ENCODE measurements at places on chromosomes 5 and 9.
A peak's percentile ranks its signal among the peaks of the same experiment; 100 is the strongest.

DNA sequence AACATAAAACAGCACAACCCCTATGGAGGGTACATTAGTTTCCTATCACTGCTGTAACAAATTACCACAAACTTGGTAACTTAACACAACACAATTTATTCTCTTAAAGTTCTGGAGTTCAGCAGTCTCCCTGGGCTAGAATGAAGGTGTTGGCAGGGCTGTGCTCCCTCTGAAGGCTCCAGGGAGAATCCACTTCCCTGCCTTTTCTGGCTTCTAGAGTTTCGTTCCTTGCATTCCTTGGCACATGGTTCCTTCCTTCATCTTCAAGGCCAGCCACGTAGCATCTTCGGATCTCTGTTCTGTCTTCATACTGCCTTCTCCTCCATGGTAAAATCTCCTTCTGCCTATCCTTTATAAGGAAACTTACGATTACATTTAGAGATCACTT is 25.0 kb upstream of the GSN start:
- no peak for DNase-seq

- DNase-seq, result no peak
These were observed 61.4 kb upstream of the GLRX start for GRCh38 chr5:95884017-95884325.

GRCh38 chr9:69370430-69370829 is 45.4 kb downstream of the ENTREP1 start:
- no peak for DNase-seq

GRCh38 chr5:60066502-60066901 is 173.0 kb upstream of the PDE4D start:
- no peak for DNase-seq

GRCh38 chr9:137589441-137590122 is 730 bp downstream of the ZMYND19 start:
- DNase-seq, result no peak

- no peak for DNase-seq
These were observed 110.5 kb upstream of the EQTN start for GRCh38 chr9:27407491-27407890.

- no peak for DNase-seq
These were observed 246.6 kb upstream of the CCNG1 start for GRCh38 chr5:163190784-163191183.

- DNase-seq, result no peak
These were observed 109.6 kb downstream of the FGF18 start for GRCh38 chr5:171528865-171529614.

DNA sequence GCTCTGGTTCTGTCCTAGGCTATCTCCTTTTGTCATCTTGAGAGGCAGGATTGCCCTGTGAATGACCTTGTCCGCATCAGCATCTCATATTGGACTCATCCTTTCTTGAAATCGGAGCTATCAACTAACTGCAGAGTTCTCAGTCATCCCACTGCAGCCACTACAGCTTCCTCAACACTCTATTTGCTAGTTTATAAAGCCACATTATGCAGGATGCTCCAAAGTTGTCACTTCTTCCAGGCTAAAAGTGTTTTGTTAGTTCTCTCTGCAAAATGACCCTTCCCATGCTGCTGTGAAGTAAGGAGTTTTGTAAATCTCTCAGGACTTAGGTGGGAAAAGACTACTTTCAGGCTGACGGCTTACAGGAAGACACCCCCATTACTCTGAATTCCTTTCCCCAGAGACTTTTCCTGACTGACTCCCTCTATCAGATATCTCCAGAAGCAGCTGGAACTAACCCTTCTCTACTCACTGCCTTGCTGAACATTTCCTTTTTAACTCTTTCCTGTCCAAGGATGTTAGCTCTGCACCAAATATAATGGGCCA is 257.6 kb downstream of the NFIB start:
- no peak for DNase-seq

- DNase-seq, result no peak
These were observed 230.5 kb downstream of the SLIT3 start for GRCh38 chr5:169070413-169070812.

- DNase-seq, result no peak
These were observed 10.3 kb upstream of the LAMC3 start for GRCh38 chr9:130998597-130999244.

DNA sequence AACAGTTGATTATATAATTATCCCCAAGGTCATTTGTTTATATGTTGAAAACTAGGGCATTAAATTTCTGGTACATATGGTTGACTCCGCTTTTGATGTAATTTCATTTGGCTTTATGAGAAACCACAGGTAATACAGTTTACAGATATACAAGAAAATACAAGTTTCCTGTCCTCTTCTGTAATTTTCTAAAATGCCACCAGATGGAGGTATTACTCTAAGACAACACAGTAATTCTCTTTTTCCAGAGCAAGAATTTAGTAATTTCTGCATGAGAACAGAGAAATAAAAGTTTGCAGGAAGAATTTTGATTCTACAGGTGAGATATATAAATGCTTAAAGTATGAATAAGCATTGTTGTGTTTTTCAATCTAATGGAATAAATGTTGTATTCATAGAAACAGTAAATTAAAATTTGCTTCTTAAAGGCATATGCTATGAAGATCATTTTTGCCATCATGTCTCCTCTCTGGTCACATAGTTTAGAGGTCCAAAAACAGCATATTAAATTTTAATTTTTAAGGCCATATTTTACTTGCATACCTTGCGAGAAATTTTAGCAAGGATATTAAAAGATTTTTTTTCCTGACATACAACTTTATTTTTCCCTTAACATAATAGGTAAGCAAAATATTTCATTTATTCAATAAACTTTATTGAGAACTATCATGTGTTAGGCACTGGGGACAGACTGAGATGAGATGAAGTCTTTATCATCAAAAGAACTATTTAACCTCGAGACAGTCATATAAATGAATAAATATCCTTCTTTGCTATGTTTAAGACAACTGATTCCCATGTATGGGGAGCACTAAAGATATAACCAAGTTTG is 22.7 kb downstream of the CHD1 start:
- no peak for DNase-seq

GRCh38 chr5:61659221-61659696 is 327.2 kb downstream of the ZSWIM6 start:
- DNase-seq, result no peak

GRCh38 chr5:78245136-78245535 is 49.4 kb downstream of the AP3B1 start:
- DNase-seq, result no peak

- DNase-seq, result no peak
These were observed 23.5 kb downstream of the IL7R start for GRCh38 chr5:35880156-35880555.

- no peak for DNase-seq
These were observed 15.0 kb downstream of the FGD3 start for GRCh38 chr9:92962303-92962649.

DNA sequence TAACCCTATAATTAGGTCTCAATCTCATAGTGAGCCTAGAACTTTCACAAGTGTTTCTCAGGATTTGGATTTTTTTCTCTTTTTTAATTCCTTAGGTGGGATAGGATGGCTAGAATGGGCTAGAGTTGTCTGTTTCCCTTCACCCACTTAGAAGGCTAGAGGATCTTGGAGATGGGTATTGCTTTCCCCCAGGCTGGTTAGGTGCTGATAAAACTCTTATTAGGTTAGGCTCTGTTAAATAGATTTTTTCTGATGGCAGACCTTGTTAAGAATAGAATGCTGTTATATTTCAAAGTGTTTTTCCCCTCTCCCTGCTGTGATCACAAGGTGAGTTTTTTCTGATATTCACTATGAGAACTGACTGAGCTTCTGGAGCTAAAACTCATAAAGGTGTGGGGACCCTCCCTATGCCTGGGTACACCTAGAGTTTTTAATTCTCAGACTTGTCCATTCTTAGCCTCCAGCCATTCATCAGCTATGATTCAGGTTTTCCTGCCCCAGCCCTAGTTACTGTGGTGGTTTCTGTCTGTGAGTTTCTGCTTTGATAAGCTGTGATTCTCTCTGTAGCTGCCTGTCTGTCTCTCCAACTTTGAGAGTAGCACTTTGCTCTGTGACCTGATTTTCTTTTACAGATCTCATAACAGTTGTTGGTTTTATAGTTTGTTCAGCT is 132.4 kb downstream of the HACD4 start:
- no peak for DNase-seq

GRCh38 chr5:138790684-138791083 is 37.5 kb downstream of the CTNNA1 start:
- DNase-seq, result no peak

- no peak for DNase-seq
These were observed 22.4 kb upstream of the SMIM15 start for GRCh38 chr5:61184708-61185107.

- DNase-seq, result no peak
These were observed 27.9 kb downstream of the RFX3 start for GRCh38 chr9:3497857-3498256.

GRCh38 chr5:14852779-14853178 is 18.8 kb downstream of the ANKH start:
- DNase-seq, result no peak

- peak; percentile 25 for DNase-seq
These were observed 16.1 kb upstream of the FRRS1L start for GRCh38 chr9:109182940-109183798.

Data from GM18507 (cell line).